ENCODE measurements at places on chromosomes 12 and 14.

- peak; percentile 34 for DNase-seq
Measured at GRCh38 chr14:68392393-68393141, 400.3 kb downstream of the ZFP36L1 start.

- DNase-seq = no peak
Measured at GRCh38 chr12:91685917-91686316, 459.7 kb downstream of the BTG1 start.

- no peak for DNase-seq
Measured at GRCh38 chr14:69701291-69701690, 65.7 kb upstream of the SRSF5 start.

- no peak for DNase-seq
Measured at GRCh38 chr12:12195081-12195480, 71.8 kb downstream of the LRP6 start.

DNA sequence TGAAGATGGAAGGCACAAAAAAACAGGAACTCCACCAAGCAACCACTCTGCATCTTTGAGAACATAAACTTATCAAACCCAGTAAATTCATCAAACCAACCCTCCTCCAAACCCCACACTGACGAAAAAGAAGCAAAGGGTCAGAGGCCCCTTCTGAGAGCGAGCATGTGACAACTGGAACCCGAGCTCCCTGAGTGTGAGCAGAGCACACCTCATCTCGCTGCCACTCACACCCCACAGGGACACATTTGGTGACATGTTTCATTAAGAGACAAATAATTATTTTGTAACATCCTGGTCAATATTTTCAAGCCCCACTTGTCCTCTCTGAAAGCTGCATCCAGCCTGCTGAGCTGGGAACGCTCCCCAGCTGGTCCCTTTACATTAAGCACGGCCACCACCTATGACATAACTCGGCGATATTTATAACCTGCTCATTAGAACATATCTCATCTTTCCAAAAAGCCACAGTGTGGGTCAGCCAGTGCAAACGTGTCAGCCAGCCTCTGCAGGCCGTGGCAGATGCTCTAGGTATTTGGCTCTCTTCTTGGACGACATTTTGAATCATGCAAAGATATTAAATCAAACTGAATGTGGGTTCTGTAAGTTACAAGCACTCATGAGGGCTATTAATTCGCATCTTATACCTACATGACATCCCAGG is 120.1 kb downstream of the TTC7B start:
- DNase-seq = no peak

GRCh38 chr12:112676507-112676906 is 115.0 kb upstream of the RPH3A start:
- DNase-seq = no peak

DNA sequence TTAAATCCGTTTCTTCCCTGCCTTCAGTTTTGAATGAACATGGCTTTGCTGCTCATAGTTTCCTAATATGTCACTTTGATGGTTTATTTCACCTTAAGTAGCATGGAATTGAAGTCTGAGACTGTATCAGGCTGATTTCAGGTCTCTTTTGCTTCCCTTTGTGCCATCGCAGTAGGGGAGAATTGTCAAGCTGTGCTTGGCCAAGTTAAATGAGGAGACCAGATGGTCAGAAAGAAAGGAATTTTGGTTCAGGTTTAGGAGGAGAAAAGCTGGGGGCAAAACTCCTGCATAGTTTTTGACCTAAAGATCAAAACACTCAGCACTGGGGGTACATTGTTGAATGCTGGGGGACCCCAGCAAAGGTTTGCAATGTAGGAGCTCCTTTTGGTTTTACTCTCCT is 398.4 kb downstream of the NUAK1 start:
- no peak for DNase-seq

DNA sequence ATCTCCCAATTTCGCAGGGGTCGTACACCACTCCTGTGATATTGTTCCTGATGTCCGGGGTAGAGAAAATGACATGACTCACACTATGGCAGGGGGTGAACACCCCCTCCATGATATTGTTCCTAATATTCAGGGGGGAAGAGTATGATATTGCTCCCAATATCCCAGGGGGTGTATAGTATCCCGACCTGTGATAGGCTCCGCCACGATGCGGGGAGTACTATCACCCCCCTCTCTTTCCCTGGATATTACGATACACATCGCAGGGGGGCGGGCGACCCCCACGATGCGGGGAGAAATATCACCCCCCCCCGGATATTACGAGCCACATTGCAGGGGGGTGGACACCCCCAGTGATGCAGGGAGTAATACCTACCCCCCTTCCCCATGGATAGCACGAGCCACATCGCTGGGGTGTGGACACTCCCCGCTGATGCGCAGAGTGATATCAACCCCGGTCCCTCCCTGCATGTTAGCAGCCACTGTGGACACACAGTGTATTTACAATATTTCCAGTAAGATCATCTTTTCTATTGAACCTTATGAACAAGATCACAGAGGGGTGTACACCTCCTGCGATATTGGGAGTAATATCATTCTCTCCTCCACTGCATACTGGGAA is 17.7 kb downstream of the SMIM41 start:
- DNase-seq = no peak

- DNase-seq = no peak
Measured at GRCh38 chr12:58503731-58504130, 416.6 kb downstream of the LRIG3 start.

DNA sequence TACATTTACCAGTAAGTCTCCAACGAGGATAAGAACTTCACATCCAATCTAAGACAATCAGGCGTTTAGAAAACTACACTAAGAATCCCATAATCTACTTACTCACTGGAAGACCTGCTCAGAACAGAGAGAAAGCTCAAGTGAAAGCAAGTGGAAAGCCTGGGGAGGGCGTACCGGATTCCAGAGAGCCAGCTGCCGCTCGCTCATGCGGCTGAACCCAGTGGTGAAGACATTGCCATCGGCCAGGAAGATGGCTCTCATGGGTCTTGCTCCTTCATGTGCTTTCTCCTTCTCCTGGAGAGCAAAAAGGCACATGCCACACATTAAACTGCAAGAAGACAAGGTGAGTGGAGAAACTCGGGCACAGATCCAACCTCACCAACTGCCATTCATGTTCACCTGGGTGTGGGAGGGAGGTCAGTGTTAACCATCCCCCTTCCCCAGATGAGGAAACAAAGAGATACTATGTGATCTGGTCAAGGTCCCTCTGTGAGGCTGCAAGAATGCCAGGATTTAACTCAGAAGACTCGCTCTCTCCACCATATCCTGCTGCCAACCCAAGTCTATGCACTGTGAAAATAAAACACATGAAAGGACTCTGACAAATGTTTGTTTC is 23.5 kb upstream of the SELPLG start:
- DNase-seq = no peak

DNA sequence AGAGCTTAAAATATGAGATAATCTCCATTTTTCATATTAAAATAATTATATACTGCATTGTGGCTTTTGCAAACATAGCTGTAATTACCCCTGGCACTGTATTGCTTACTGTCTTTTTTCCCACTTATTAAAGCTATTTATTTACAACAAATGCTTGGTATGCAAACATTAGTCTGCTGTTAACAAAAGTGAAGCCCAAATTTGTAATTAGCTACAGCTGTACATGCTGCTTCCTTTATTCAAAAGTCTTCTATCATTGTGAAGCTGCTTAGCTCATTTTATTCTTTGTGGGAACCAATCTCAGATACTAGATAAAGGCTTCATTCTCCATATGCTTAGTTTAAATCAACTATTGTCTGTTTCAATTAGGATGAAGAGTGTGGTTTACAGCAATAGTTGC is 425.8 kb upstream of the FOXG1 start:
- DNase-seq = no peak

DNA sequence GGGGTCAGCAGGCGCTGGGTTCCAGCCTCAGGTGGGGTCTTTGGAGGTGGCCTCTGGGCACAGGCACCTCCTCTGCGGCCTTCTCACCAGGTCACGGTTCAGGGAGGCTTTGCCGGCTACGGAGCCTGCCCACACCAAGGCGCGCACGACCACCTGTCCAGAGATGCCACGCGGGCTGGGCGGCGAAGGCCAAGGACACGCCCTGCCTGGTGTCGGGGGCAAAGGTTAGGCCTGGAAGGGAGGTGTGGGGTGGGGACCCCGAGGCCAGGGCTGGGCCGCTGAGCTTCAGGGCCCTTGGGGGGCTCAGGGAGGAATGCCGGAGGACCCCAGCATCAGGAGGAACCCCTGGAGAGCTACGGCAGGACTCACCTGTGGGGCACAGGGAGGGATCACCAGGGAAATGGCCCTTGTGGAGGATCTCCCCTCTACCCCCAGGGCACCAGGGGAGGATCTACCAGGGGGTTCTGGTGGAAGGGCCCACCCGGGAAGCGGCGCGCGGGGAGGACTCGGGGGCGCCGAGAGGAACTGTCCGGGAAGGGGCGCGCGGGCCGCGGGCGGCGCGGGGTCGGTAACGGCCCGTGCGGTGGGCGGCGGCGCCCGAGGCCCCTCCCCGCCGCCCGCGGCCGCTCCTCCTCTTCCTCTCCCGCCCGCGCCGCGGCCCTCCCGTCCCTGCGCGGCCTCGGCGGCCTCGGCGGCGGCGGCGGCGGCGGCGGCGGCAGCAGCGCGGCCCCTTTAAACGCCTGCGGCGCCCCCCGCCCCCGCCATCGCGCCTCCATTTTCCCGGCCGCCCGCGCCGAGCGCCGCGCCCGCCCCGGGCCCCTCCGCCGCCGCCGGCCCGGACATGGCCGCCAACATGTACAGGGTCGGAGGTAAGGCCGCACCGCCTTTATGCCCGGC is at the start of gene MTA1:
MTA1 (plus strand) TSS at position 633 of the 897 bp plus-strand sequence; CDS start at position 842, 209 bp downstream.
- DNase-seq = peak; percentile 63

DNA sequence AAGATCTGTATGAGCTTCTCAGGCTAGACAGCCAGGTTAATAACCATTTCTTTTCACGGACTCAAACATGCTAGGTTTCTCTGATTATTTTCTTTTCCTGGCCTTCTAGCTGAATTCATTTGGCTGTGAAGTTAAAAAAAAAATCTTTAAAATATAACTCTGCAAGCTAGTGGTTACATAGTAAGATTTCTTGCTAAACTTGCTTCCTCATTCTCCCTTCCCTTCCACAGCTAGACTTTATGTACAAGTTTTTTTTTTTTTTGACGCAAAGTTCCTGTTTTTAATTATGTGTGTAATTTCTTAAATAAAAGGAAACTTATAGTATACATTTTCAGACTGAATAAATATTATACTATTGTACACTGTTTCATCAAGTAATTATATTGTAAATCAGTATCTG is 145.4 kb downstream of the TMTC2 start:
- DNase-seq = peak; percentile 72

All from NB4 (cell line).